ENCODE measurements at places on chromosomes 4 and X. TPM values are rescaled to one million over a fixed set of nuclear protein-coding genes. Genes with fewer than 3 reads are reported as not detected.

DNA sequence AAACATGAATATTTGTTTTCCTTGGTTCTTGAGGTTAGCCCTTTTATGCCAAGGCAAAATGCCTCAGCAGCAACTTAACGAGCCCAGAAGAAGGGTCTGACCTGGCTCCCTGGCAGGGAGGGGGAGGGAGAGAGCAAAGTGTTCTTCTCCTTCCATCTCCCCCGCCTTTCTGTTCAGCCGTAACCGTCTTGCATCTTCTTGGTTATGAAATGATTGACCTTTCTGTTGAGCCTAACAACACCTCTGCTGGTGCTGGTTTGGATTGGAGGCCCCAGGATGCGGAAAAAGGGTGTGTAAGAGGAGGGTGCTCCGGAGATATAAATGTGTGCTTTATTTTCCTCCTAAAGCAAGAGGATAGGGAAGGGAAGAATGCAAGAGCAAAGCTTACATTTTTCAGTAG lies 44.7 kb downstream of the PTTG2 start:
- H3K4me3 ChIP-seq: no peak overlapping the region
- H3K4me1 ChIP-seq: no peaks in the 10 kb centered on the region

- peaks cover 47% of the 10 kb centered on the region for H3K4me1 ChIP-seq
- H3K27me3 ChIP-seq: no peaks in the 10 kb centered on the region
- H3K4me3 ChIP-seq: no peak overlapping the region
- no peak for DNase-seq
- peak overlapping the region; percentile 45 for H3K27ac ChIP-seq
Observed at GRCh38 chr4:110953191-110953590, 330.3 kb upstream of the PITX2 start.

- no peaks in the 10 kb centered on the region for H3K27me3 ChIP-seq
- no peak overlapping the region for H3K4me3 ChIP-seq
- H3K36me3 ChIP-seq: no peaks in the 10 kb centered on the region
- no peak for DNase-seq
- peaks cover 20% of the 10 kb centered on the region for H3K4me1 ChIP-seq
Observed at GRCh38 chr4:18568600-18568999, 547.0 kb upstream of the LCORL start.

- no peak overlapping the region for H3K4me3 ChIP-seq
- no peaks in the 10 kb centered on the region for H3K36me3 ChIP-seq
- no peaks in the 10 kb centered on the region for H3K4me1 ChIP-seq
- no peak for DNase-seq
Observed at GRCh38 chr4:92234393-92235176, 69.2 kb upstream of the GRID2 start.

DNA sequence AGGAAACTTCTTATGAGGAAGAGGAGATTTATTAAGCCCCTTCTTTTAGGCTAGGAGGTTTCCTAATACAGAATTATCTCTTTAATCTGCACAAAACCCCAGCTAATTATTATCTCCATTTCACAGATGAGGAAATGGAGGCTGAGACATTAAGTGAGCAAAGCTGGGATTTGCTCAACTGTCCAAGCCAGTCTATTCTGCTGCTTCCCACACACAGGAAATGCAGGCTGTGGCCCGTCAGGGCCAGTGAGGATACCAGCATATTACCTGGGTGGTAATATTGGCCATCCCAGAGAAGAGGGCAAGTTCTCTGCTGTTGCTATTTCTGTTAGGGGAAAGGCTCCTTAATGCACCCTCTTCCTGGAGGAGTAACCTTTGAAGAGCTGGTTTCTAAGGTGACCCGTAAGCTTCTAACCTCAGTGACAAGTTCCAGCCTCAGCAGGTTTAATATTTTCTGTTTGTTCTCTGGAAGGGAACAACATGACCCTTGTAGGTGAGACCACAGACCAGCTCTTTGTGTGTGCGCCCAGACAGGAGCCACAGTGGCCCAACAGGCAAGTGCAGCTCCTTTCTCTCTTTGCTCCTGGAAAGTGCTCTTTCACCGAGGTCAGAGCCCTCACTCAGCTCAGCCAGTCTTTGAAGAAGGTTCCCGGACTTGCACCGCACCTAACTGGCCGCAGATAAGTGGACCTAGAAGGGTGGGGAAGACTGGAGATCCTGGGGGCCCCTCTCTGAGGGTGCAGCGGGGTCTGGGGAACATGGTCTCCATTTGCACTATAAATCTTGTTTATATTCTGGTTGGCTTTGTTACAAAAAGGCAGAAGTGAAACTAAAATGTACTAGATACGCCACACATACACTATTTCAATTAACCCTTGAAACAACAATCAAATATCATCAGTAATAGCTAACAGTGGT lies 35.5 kb downstream of the TBC1D9 start:
- H3K27ac ChIP-seq: no peak overlapping the region
- H3K36me3 ChIP-seq: no peaks in the 10 kb centered on the region
- DNase-seq: no peak
- no peaks in the 10 kb centered on the region for H3K27me3 ChIP-seq
- peaks cover 12% of the 10 kb centered on the region for H3K4me1 ChIP-seq
- no peak overlapping the region for H3K4me3 ChIP-seq

DNA sequence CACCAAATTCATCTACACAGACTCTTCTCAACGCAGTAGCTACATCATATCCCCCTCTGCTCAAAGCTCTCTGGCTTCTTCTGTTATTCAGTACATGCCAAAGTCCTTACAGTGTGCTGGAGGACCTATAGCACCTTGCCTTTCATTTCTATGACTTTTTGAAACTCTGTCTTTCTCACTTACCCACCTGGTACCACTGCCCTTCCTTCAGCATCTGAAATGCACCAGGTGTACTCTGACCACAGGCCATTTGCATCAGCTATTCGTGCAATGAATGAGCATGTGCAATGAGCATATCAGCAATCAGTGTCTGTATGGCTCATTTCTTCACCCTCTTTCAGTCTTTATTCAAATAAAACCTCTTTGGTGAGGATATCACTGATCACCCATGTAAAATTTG lies 399.9 kb downstream of the RAB28 start:
- DNase-seq: no peak
- no peak overlapping the region for H3K27ac ChIP-seq
- no peaks in the 10 kb centered on the region for H3K4me1 ChIP-seq
- H3K27me3 ChIP-seq: no peaks in the 10 kb centered on the region
- H3K4me3 ChIP-seq: no peak overlapping the region

Gene FAM149A
- total RNA-seq: 5.1 TPM

Gene F8A3
- 7.5 TPM for total RNA-seq

Gene FMR1NB
- total RNA-seq: not detected

Gene FGF16
- not detected for total RNA-seq

Gene IRF2
- 9.2 TPM for total RNA-seq

Data from Caco-2 (cell line).